ENCODE measurements at places on chromosomes 11 and 22. TPM values are rescaled to one million over a fixed set of nuclear protein-coding genes. Genes with fewer than 3 reads are reported as not detected.

The RBMXL2 gene
- total RNA-seq: not detected

The DMC1 gene
- 0.22 TPM for total RNA-seq

The C11orf87 gene
- total RNA-seq: not detected

The BAIAP2L2 gene
- total RNA-seq: under 0.01 TPM

The CSNK2A3 gene
- 4.2 TPM for total RNA-seq

The TRPM5 gene
- total RNA-seq: not detected

The DGAT2 gene
- total RNA-seq: 1.1 TPM

The GLYATL1 gene
- total RNA-seq: not detected

The IL10RA gene
- not detected for total RNA-seq

DNA sequence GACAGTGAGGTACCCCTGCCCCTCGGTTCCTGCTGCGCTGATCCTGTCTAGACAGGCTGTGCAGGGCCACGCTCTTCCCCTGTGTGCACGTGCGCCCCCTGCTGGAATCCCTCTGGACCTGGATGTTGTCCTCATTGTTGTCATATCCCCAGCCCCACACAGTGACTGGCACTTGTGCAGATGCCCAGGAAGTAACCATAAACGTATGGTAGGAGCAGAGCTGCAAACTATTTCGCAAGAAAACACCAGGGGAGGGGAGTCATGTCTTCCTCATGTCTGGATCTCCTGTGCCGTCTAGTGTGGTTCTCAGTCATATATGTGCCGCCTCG is 114.7 kb downstream of the CRYBB2 start:
- peak; percentile 68 for DNase-seq

- DNase-seq: no peak
Measured at GRCh38 chr11:99424313-99425084, 403.8 kb downstream of the CNTN5 start.

GRCh38 chr22:40256516-40256915 is 78.8 kb downstream of the TNRC6B start:
- DNase-seq: no peak

DNA sequence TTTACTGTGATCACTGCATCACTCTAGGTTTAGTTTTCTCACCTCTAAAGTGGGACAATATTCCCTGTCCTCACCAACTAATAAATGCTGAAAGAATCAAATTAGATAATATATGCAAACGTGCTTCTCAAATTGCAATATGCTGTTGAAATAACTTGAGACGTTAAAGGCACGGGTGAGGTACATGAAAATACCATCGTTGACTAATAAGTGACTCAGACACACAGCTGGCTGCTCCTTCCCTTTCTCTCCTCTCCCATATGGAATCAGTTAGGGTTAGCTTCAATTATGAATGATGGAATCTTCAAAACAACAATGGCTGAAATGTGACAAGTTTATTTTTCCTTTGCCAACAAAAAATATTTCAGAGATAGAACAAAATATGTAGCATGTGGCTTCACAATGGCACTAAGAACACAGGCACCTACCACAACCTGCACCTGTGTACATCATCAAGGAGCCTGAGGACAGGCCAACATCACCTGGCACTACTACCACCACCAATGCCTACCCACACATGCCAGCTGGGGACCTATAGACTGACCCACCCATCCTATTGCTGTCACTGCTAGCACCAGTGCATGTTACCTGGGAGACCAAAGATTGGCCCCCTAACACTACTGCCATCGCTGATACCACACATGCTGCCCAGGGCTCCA is 13.7 kb downstream of the GDPD4 start:
- DNase-seq: no peak

DNA sequence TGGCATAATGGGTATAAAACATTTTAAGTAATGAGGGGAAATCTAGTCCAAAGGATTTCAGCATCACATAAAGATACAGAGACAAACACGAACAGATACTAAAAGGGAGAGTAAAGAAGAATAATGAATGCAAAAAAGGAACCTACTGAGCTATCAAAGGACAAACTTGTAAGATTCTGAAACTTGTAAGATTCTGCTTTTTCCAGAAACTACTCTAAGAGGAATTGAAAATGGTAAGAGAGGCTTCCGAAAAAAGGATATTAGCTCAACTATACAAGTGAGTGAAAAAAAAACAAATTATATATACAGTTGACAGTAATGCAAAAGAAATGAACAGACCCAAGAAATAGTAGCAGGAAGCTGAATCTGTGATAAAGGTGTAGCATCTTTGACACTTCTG is 37.7 kb downstream of the POLD3 start:
- DNase-seq: no peak

- DNase-seq: peak; percentile 38
Measured at GRCh38 chr22:50243685-50244419, 971 bp downstream of the TUBGCP6 start.

- DNase-seq: no peak
Measured at GRCh38 chr11:130451231-130452019, 3.0 kb downstream of the ADAMTS15 start.

GRCh38 chr22:49016909-49017481 is 810.7 kb downstream of the BRD1 start:
- no peak for DNase-seq

GRCh38 chr11:45486461-45486860 is 179.0 kb downstream of the CHST1 start:
- DNase-seq: no peak

- no peak for DNase-seq
Measured at GRCh38 chr22:48757581-48757980, 1070.1 kb downstream of the BRD1 start.

DNA sequence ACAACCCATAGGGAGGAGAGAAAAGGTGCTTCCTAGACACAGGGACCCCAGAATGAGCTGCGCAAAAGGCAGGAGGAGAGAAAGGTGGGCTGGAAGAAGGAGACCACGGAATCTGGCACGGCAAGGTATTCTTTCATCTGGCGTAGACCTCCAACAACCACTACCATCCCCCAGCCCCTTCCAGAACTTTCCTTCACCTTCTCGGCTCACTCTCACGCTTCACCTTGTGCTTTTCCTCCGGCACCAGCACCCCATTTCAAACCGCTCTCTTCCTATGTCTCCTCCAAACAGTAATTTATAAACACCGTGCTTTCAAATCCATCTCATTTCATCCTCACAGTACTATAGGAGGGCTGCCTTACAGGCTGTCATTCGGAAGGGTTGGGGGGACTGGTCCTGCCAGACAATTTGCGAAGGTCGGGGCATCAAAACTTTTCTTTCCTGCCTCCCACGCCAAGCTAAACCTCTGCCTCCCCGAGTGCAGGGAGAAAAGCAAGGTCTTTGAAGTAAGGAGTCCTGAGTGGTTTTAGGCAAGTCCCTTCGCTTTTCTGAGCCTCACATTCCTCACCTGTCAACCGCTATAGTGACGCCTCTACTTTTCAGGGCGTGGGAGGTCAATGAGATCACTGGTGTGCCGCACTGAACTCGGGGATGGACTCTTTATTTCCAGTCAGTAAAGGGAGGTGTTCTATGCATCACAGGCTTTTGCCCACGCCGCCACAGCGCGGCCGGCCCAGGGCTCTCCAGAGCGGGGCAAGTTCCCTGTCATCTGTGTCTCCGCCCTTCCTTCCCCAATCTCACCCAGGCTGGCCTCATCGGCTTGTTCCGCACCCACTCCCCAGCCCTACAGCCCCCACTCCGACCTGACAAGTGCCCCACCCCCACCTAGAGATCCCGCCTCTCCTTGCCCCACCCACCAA is 800 bp downstream of the KCTD21 start:
- no peak for DNase-seq

- DNase-seq: no peak
Measured at GRCh38 chr22:23571486-23571885, 8.6 kb downstream of the IGLL1 start.

DNA sequence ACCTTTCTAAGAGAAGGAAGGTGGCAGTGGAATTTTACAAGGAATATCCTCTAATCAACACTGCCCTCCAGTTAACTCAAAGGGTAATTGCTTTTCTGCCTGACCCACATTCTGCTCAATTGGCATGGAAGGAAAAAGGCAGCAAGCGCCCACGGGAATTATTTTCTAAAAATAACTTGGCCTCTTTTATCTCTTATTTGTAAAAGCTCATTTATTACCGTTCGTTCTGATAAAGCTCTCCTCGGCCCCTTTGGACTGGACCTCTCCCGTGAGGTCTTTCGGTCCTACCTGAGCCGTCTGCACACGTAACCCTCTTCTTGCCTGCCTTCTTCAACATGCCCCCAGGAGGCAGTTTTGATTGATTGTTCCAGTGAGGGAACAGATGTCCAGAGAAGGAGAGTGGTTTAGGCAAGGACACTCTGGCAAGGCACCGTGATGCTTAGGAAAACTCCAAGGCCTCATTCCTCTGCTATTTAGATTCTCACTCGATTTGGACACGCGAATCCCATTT is 53.2 kb upstream of the CRTAM start:
- DNase-seq: no peak

- no peak for DNase-seq
Measured at GRCh38 chr11:72162891-72163492, 27.5 kb downstream of the FOLR3 start.

DNA sequence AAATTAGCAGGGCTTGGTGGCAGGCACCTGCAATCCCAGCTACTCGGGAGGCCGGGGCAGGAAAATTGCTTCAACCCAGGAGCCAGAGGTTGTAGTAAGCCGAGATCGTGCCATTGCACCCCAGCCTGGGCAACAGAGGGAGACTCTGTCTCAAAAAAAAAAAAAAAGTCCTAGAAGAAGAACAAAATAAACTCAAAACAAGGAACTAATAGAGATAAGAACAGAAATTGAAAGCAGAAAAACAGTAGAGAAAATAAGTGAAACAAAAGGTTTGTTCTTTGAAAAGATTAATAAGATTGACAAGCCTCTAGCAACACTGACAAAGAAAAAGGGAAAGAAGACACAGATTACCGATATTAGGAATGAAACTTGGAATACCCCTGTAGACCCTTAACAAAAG is 45.1 kb upstream of the CBX7 start:
- DNase-seq: no peak

GRCh38 chr11:65002706-65003105 is 5.9 kb upstream of the BATF2 start:
- DNase-seq: no peak

GRCh38 chr11:75520688-75521087 is 5.1 kb downstream of the GDPD5 start:
- no peak for DNase-seq

DNA sequence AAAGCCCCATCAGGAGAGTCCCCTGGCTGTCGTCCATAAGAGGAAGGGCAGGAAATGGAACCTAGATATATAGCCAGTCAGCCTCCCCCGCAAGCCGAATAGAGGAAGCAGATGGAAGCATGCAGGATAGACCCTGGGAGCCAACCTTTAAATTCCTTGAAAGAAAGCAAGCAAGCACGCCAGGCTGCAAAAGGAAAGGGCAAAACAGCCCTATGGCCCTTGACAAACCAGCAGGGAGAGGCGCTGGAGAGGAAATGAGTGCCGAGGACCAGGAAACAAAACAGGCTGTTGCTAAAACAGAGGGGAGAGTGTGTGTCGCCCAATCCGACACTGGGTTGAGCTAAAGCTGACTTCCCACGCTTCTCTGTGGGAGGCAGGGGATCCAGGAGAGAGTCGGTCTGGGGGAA is 203.5 kb upstream of the MTNR1B start:
- peak; percentile 73 for DNase-seq

- peak; percentile 49 for DNase-seq
Measured at GRCh38 chr11:124754309-124754708, 2.3 kb upstream of the VSIG2 start.

DNA sequence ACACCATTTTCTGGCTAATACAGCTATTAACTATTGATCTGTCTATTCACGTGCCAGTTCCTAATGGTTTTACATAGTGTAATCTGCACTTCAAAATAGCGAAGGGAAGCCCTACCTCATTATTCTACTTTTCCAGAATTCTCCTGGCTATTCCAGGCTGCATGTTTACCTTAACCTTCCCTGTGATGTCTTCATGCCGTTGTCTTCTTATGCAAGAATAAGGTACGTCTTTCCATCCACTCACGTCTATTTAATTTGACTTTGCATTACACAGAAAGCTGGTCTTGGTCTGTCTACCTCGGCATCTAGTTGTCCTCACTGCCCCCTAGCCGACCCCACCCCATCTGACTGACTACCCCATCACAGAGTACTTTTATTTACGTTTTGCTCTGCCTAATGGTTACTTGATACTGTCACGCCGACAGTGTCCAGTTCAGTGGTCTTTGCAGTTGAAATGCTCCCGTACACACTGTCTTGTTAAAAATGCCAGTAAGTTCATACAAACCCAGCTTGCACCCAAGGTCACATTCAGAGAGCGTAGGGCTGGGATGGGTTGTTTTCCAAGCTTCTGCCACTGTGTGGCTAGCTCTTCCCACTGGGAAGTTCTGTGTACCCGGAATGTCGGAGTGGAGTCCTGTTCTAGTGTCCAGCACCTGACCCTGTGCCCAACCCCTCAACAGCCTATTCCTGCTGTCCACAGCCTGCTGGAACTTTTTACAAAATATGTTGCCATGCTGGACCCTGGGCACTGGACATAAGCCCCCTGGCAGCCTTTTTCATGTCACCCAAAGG is 15.0 kb downstream of the NEAT1 start:
- peak; percentile 51 for DNase-seq

GRCh38 chr11:45150943-45151342 is 4.5 kb downstream of the PRDM11 start:
- no peak for DNase-seq

GRCh38 chr11:27205250-27205649 is 157.8 kb downstream of the CCDC34 start:
- DNase-seq: no peak

- no peak for DNase-seq
Measured at GRCh38 chr11:12229450-12230229, 119.2 kb downstream of the MICAL2 start.

DNA sequence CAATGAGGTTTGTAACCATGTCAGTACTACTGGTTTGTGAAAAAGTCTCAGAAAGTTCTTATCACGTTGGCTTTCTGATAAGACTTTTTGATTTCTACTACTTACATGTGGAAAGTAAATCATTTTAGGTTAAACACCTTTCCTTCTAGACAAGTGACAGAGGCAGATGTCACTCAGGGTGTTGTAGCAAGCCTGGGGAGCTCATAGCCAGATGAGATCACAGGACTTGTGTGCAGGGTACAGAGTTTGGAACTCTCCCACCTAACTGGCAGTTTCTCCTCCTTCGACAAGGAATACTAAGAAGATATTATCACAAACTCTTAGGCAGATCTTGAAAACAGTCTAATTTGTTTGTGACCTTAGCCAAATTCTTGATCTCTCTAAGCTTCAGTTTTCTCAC is 49.4 kb upstream of the PICALM start:
- no peak for DNase-seq

DNA sequence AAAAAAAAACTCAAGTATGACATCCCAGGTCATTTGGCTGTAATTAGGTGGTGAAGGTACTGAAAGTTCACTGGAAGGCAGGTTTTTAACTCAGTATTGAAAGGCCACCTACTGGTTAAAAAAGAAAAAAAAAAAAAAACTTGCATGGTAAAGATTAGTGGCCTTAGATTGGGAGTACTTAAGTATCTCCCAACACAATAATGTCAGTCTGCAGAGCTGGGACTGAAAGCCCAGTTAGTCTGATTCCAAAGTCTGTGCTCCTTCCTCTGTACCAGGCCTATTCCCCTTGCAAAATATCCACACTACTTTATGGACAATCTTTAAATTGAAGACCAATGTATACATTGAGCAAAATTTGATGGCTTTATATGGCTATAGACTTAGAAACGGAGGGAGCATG is 85.5 kb downstream of the NOX4 start:
- peak; percentile 34 for DNase-seq
